Stimulated activated CD8-positive, alpha-beta memory T cell treated with anti-CD3 and anti-CD28 coated beads, Interleukin-4, amount 100 ng/mL, for 1 hour (primary cell): ENCODE measurements at places on chromosomes 16 and 17.
A peak's percentile ranks its signal among the peaks of the same experiment; 100 is the strongest.

DNA sequence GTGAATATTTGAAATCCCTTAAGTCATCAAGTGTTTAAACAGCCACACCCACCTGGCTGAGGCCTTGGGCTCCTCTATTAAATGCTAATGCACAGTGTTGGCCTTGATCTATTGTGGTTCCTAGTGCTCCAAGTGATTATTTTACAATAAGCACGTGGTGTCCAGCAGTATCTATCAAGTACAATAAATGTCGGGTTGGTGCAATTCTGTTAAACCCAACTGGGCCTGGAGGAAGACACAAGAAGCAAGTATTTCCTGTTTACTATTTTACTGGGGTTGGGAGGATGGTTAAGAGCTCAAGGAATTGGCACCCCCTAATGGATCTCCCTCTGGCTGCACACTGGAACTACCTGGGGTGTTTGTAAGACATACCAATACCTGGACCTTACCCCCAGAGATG, 72.1 kb upstream of the HNF1B start:
- DNase-seq, result no peak

DNA sequence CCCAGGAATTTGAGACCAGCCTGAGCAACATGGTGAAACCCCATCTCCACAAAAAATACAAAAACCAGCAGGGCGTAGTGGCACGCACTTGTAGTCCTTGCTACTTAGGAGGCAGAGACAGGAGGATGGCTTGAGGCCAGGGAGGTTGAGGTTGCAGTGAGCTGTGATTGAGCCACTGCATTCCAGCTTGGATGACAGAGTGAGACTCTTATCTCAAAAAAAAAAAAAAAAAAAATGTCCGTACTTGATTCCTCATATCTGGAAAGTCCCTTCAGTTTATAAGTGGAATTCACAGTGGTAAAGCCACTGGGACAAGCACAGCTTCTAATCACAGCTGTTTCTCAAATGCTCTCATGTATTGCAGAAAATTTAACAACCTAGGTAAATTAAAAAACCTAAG, 78.6 kb upstream of the CREBBP start:
- DNase-seq, result no peak

GRCh38 chr17:17738901-17739300, 57.6 kb downstream of the RAI1 start:
- no peak for DNase-seq

- no peak for DNase-seq
Observed at GRCh38 chr16:65118871-65119270, 3.0 kb downstream of the CDH11 start.

GRCh38 chr17:13403982-13404946, 197.5 kb downstream of the HS3ST3A1 start:
- no peak for DNase-seq

GRCh38 chr17:78817123-78817522, 23.5 kb downstream of the USP36 start:
- DNase-seq, result peak; percentile 34

GRCh38 chr16:57007530-57007929, 18.2 kb downstream of the NLRC5 start:
- no peak for DNase-seq

GRCh38 chr16:25523183-25523582, 168.6 kb upstream of the HS3ST4 start:
- DNase-seq, result no peak

DNA sequence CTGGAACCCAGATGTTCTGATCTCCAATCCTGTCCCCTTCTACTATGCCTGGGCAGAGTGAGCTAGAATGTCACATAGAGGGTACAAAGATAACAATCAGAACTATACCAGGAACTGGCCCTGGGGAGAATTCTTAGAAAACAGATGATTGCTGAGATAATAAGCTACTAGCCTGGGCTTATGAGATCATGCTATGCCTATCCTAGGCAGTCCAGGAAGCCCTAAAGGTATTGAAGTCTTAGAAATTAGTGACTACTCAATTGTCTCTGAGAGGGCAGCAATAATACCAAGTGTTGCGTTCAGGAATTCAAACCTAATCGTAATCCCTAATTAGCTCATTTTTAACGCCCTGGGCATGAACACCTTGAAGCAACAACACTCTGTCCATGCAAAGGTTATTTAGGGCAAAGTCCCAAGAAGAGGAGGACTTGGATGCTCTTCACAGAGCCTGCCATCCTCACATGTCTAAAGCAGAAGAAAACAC, 77.1 kb downstream of the MMD start:
- DNase-seq, result no peak
